ENCODE measurements at places on chromosomes 2 and 18. TPM values are rescaled to one million over a fixed set of nuclear protein-coding genes. Genes with fewer than 3 reads are reported as not detected.

DNA sequence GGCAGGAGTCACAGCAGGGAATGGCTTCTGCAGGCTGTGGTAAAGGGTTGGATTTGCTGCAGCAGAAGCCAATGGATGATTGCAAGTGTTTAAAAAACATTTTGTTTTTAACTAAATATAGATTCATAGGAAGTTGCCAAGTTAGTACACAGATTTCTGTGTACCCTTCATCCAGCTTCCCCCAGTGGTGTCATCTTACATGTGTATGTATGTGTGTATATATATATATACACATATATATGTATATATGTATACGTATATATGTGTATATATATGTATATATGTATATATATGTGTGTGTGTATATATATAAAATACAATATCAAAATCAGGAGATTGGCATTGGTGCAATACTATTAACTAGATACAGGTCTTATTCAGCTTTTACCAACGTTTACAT lies 19.2 kb upstream of the FAM124B start:
- DNase-seq, result no peak
- no peak overlapping the region for H3K4me3 ChIP-seq
- H3K27ac ChIP-seq, result no peak overlapping the region
- H3K4me1 ChIP-seq, result no peaks in the 10 kb centered on the region
- no peaks in the 10 kb centered on the region for H3K36me3 ChIP-seq
- H3K27me3 ChIP-seq, result no peaks in the 10 kb centered on the region

- no peak overlapping the region for H3K4me3 ChIP-seq
- H3K27me3 ChIP-seq, result no peaks in the 10 kb centered on the region
- H3K27ac ChIP-seq, result no peak overlapping the region
- H3K36me3 ChIP-seq, result no peaks in the 10 kb centered on the region
- no peaks in the 10 kb centered on the region for H3K4me1 ChIP-seq
Observed at GRCh38 chr18:69387186-69387585, 13.5 kb upstream of the DOK6 start.

GRCh38 chr2:235939471-235939870 lies 228.7 kb downstream of the GBX2 start:
- no peaks in the 10 kb centered on the region for H3K36me3 ChIP-seq
- DNase-seq, result no peak
- H3K27me3 ChIP-seq, result no peaks in the 10 kb centered on the region
- no peaks in the 10 kb centered on the region for H3K4me1 ChIP-seq
- H3K4me3 ChIP-seq, result no peak overlapping the region

DNA sequence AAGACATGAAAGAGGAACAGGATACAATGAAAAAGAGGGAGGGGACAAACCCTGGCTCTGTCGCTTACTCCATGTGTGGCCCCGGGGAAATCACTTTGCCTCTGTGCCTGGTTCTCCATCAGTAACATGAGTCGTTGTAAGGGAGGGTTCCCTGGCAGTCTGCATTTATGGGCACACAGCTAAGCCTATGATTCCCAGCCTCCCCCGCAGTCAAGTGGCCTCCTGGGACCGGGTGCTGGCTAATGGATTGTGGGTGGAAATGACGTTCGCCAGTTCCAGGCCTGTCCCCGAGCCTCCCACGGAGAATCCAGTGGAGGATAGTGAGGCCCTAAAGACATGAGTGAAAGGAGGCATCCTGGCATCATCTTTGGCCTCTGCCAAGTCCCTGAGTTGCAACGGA lies 42.7 kb downstream of the SFXN5 start:
- no peaks in the 10 kb centered on the region for H3K27me3 ChIP-seq
- no peaks in the 10 kb centered on the region for H3K36me3 ChIP-seq
- no peak overlapping the region for H3K27ac ChIP-seq
- H3K4me1 ChIP-seq, result no peaks in the 10 kb centered on the region

NT5C1B gene
- total RNA-seq, result not detected

GNAL gene
- 0.33 TPM for total RNA-seq

Data from CD4-positive, alpha-beta memory T cell (primary cell).